ENCODE measurements at places on chromosomes 6 and 20.

- DNase-seq: no peak
Measured at GRCh38 chr6:79157961-79158644, 76.4 kb downstream of the HMGN3 start.

GRCh38 chr20:47150403-47151152, 205.9 kb downstream of the ZMYND8 start:
- peak; percentile 49 for DNase-seq

GRCh38 chr6:143726015-143726647, 48.4 kb downstream of the PHACTR2 start:
- DNase-seq: no peak

DNA sequence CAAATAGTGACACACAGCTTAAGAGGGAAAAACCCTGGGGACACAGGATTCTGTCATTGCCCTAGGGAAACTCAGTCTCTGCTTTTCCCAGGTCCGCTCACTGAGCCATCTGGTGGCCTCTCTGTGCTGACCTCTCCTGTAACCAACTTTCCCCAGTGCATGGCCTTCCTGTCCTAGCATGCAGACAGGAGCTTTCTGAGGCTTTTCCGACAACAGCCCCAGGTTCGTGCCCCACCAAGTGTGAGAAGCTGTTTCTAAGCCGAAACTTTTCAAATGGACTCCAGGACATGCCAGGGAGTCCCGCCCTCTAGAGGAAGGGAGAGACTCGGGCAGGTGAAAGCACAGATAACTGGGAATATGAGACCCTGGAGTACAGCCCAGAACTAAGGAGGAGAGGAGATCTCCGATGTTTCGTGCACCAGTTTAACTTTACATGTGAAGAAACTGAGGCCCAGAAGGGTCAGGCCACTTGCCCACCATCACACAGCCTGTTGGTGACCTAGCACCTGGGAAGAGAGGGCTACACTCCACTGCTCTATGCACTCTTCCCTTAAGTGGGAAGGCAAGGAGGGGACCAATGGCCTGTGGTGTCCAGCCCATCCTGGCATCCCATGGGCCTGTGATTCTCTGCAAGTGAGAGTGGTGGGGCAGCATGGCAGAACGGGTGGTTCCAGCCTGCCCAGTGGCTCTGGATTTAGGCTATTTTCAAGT, 46.2 kb downstream of the RPP40 start:
- no peak for DNase-seq

DNA sequence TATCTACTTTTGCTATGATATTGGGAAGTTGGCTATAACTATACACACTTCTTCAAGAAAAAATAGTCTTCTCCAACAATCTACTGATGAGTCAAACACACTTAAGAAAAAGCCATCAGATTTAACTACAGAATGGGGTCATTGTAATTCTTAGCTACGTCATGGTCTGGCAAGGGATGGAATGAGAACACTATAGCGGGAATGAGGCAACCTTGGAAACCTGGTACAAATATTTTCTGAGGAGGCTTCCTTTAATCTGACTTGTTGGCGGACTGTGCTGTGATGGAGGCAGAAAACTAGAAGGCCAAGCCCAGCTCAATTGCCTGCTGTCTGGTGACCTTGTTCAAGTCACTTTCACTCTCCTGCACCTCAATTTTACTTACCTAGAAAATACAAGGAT, 586.8 kb upstream of the JAG1 start:
- no peak for DNase-seq

GRCh38 chr6:506508-506907, 115.0 kb downstream of the IRF4 start:
- no peak for DNase-seq

DNA sequence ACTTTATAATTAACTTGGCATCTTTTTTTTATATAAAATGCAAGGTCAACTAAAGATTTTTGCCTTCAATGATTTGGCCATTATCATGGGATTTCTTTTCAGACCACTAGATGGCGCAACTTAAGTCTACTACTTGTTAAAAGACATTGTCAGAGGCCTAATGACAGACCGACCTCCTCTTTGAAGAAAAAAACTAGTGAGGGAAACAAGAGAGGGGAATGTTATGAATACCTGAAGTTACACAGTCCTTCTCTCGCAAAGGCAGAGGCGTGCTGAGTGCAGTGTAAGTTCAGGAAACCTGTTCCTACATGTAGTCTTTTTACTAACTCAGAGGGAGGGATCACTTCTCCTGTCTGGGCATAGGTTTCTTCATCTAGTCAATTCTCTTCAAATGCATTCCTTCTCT, 9.3 kb downstream of the TRAPPC3L start:
- DNase-seq: no peak

- no peak for DNase-seq
Measured at GRCh38 chr6:24227556-24227955, 101.5 kb downstream of the NRSN1 start.

- DNase-seq: no peak
Measured at GRCh38 chr6:84093441-84094435, 60.2 kb downstream of the MRAP2 start.

DNA sequence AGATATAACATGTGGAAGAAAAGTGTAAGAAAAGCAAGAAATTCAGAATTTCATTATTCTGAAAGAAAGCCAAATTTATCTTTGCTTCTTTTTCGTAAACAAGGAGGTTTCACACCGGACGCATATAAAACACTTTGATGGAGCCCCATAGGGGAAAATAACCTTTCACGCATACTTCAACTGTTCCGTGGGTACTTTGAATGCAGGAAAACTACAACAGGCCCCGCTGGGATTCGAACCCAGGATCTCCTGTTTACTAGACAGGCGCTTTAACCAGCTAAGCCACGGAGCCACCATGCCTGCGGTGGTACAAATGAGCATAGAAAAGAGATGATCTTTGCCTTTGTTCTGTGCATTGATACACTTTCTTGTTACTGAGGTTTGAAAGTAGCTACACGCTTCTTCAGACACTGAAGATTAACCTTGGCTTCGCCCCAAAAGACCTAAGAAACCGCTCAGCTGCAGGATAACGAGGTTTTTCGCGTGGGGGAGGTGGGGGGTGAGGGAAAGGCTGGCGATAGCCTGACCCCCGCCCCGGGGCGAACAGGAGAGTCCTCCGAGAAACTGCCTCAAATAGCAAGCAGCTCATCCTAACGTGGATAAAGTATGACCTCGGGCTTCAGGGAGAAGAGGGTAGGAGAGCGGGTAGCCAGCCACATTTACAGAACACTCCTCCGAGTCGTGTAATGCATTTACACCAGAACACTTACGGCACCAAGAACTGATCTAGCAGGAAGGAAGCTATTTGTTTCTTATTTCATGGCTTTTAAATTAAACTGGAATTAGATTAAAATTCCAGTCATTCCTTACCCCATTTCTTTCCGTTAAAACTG, 5.3 kb upstream of the HMGN4 start:
- peak; percentile 86 for DNase-seq

- no peak for DNase-seq
Measured at GRCh38 chr20:35347011-35347410, 54.8 kb upstream of the FAM83C start.

GRCh38 chr20:40646361-40646760, 42.7 kb downstream of the MAFB start:
- no peak for DNase-seq

GRCh38 chr6:105646391-105646867, 243.5 kb upstream of the PREP start:
- DNase-seq: no peak

DNA sequence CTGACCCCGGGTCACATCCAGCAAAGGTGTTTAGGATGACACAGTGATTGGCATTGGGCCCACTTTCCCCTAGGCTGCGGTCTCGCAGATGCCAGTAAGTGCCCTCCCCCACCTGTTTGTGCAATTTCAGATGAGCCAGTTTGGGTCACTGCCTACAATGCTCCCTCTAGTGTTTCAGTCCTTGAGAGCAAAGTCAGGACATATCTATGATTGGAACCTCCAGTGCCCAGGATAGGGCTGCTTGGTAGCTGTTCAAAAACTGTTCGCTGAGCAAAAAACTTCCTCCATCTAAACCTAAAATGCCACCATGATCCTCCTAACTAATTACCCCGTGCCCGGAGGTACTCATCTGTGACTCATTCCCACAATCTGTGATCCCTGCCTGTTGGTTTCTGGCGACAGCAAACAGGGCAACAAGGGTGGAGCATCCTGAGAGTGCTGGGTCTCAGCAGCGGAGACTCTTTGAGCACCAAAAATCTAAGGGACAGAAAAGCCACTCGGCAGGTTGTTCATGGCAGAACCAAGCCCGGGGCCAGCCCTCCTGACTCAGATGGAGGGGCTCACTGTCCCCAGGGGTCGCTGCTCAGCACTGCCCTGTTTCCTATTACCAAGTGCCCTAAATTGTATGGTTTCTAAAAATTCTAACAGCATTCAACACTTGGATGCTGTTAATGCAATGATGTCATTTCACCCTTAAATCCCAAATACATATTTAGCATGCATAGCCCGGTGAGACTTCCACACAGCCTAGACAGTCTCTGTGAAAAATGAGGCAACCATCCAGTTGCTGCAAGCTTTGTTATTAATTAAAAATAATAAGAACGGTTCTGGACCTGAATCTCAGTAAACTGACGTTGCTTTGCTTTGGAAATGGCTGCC, 5.0 kb downstream of the VSX1 start:
- DNase-seq: no peak

GRCh38 chr6:121590916-121591315, 155.5 kb downstream of the GJA1 start:
- no peak for DNase-seq

DNA sequence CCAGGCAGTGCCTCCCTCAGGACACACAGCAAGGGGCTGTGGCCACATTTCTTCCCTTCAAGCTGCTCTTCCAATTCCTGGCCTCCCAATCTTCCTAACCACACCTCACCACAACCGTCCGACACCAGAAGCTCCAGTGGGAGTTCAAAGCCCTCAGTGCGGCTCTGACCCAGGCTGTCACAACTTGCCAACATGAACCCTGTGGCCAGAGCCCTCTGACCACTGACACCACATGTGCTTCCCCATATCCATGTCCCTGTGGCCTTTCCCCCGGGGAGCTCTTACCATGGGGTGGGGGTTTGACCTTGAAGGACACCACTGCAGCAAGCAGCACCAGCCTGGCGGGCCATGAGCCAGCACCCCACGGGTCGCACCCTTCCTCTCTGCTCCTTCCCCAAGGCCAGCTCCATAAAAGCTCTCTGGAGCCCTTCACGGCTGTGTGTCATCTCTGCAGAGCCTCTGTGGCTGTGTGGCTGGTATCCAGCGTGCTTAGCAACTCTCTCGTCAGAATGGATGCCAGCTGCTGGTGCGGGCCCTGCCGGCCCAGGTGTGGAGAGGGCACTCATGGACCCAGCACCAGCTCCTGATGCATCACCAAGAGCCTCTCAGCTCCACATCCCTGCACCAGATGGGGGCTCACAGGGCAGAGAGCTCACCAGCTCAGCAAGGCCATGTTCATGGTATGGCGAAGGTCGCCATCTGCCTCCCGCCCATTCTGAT, 106.1 kb downstream of the PSMB1 start:
- no peak for DNase-seq

- DNase-seq: no peak
Measured at GRCh38 chr6:9657994-9658393, 756.9 kb downstream of the TFAP2A start.

GRCh38 chr20:33647603-33648395, 14.3 kb upstream of the C20orf144 start:
- no peak for DNase-seq

GRCh38 chr6:48560408-48560807, 449.4 kb upstream of the PTCHD4 start:
- no peak for DNase-seq

DNA sequence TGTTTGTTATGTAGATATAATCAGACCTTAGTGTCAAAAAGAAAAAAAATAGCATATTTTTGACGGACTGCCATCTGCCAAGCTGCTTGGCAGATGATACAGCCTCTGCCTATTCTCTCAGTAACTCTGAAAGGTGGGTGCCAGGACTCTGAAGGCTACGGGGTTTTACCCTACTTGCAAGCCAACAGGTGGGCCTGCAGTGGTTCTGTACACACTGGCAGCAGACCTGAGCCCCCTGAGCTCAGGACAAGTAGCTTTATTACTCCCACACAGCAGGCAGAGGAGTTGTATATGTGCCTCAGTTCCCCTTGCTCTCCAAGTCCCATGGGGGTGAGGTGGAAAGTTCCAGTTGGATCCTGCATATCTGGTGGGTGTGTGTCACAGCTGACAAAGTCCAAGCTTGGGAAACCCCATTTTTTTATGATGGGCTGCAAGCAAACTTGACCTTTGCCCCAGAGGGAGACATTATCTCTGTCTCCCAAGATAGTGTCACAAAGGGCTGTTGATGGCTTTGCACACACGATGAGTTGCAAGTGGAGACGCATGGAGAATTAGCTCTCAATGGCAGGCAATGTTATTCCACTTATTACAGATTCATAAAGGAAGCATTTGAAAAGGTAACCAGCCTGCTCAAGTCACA, 20.5 kb upstream of the AFDN start:
- no peak for DNase-seq

DNA sequence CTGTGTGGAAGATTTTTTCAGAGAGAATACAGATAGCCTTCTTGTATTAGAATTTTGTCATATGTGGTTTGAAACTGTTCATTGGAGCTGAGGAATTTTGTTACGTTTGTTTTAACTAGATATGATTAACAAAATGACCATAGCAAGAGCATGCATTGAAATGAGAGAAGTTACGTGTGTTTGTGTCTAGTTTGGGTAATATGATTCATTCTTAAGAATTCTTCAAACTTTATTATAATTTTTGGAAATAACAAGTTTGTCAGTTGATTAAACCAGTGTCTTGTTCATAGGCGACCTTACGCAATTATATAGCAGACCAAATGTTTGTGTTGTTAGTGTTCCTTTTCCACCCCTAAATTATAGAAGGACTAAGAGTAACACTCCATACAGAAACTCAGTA, 5.5 kb downstream of the GMNN start:
- DNase-seq: no peak

DNA sequence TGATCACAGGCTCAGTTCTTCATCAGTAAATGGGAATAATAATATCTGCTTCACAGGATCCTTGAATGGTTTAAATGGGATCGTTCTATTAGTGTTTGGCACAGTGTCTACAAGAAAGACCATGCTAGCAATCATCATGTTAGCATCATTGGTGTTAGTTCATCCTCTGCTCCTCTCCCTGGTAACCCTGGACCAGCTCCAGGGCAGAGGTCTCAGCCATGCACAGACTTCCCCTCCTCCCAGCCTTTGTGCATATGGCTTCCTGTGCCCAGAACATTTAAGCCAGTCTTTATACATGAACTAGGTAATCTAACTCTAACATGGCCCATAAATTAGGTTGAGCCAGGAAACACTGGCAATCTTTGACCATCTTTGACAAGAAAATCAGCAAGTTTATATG, 180.2 kb downstream of the EPM2A start:
- DNase-seq: no peak

DNA sequence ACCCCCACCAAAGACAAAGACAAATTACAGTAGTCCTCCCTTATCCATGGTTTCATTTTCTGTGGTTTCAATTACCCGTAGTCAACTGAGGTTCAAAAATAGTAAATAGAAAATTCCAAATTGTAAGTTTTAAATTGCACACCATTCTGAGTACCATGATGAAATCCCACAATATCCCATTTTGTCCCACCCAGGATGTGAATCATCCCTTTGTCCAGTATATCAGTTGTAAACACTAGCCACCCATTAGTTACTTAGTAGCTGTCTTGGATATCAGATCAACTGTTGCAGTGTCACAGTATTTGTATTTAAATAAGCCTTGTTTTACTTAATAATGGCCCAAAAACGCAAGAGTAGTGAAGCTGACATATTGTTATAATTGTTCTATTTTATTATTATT, 364.0 kb upstream of the ARID1B start:
- DNase-seq: no peak
